ENCODE measurements at places on chromosomes 2 and 18.

- DNase-seq, result no peak
These were observed 91.1 kb downstream of the FMNL2 start for GRCh38 chr2:152425765-152426727.

DNA sequence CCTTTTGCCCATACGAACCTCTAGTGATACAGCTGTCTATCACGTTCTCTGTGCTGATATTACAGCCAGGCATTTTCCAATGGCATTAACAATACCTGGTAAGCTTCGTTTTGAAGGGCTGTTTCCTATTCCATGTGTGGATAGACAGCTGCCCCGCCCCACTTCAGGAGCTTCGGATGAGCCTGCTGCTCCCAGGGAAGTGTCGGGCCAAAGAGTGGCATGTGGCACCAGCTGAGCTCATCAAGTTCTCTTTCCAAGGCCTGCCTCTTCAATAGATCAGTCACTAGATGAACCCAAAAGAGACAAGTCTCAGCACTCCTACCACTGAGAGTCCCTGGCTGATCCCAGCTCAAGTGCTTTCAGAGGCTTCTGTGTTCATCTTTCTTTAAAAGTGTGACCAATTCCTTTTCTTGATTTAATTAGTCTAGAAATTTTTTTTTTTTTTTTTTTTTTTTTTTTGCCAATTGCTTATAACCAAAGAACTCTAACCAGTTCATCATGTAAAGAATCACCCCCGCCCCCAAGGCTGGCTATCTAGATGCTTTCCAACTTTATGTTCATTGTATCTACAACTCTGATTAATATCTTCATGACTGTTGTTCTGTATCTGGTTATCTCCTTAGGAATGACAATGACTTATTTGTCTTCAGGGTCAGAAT is 46.6 kb downstream of the HDAC4 start:
- no peak for DNase-seq

DNA sequence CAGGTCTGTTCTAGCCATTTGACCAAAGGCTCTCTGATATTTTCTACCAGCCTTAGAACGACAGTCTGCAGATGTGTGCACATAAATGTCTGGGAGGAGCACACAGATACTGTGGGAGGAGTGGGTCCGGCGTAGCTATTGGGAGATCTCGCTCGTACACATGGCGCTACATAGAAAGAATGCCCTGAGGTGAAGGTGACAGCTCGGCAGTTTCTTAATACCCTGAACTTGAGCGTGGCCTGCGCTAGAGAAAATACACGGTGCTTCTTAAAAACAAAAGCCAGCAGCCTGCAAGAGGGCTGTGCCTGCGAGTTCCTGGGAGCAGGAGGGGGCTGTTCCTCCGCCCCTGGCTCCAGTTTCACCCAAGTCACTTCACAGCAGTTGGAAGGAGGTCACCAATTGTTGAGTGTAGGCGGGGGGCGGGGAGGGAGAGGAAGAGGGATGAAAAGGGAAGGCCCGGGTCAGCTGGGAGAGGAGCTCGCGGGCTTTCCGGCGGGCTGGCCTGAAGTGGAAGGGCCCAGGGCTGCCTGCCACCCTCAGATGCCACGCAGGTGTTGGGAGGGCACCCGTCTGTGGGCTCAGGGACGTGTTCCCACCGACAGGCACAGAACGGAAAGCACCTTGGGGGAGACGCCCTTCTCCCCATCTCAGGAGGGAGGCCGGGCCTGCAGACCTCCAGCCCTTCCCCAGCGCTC is 124.7 kb upstream of the ZNF516 start:
- peak; percentile 40 for DNase-seq

GRCh38 chr2:36307441-36307840 is 48.1 kb upstream of the CRIM1 start:
- no peak for DNase-seq

DNA sequence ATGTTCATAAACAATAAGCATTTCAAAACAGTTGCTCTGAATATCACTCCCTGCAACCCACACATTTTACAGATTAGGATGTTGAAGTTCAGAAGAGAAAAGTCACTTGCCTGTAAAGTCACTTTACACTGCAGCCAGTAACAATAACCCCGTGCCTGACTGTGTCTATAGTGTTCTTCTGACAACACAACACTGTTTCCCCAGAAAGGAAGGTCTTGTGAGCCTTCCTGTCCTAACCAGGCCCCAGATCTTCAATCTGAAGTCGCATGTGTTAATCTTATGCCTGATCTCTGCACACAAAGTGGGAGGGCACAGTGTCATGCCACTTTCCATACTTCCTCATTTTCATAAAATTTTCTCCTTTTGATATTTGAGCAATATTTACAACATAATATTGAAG is 120.2 kb downstream of the FEZ2 start:
- DNase-seq, result no peak

DNA sequence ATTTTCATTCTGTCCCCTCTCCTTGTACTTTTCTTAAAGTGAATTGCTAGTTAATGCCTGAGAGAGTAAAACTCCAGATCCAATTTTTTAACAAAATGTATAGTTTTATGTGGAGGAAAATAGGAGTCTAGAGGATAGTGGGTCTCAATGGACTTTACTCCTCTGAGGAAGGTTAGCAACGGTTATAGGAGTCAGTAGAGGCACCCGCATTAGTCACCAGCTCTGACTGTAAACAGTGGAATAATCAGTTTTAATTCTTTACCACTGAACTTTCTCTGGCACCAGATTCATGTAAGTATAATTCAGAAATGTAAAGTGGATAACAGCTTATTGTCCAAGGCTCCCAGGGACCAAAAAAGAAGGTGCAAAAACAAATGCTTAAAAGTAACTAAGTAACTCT is 38.7 kb upstream of the HNMT start:
- no peak for DNase-seq

DNA sequence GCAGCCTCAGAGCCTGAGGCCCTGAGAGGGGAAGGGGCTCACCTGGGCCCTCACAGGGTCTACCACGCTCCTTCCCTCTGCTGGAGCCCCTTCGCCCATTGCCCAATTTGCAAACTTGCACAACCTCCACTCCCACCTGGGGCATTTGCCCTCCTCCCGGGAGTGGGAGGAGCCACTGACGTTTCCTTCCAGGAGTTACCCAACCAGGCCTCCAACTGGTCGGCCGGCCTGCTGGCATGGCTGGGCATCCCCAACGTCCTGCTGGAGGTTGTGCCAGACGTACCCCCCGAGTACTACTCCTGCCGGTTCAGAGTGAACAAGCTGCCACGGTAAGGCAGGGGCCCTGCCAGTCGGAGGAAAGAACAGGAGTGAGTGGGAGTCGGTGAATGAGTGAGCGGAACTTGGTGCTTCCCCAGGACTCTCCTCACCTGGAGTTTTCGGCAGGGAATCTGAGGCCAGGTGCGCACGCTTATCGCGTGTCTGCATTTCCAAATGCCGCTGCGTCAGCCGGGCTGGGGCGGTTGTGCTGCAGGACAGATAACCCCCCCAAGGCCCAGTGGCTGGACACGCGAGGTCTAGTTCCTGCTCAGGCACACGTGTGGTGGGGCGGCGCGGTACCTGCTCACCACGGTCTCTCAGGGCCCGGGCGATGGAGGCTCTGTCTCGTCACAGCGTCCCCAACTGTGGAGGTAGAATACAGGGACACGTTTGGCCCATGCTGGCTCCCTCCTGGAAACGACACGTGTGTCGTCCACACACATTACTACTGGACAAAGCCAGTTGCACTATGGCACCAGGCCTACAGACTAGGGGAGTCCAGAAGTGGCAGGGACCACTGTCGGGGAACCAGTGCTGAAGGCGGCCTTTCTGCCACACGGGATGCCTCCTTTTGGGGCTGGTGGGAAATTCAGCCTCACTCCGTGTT is 11.7 kb downstream of the ANO7 start:
- DNase-seq, result no peak

GRCh38 chr2:207468488-207468887 is 61.3 kb upstream of the CREB1 start:
- DNase-seq, result no peak

DNA sequence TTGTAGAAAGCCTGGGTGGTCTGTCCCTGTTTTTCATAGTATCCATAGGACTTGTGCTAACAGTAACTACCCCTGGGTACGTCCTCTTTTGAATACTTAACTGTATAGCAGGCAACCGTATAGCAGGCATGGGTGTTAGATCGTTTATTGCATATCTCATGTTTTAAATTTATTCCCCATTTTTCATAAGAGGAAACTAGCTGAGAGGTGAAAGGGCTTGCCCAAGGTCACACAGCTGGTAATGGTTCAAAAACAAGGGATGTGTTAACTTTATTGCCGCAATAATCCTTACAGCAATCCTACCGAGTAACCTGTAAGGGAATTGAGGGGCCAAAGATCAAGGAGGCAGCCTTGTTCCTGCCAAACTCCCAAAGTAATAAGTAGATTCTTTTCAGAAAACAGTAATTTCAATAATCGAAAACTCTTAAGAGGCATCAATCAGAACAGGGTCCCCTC is 990 bp upstream of the MGAT4A start:
- DNase-seq, result no peak

DNA sequence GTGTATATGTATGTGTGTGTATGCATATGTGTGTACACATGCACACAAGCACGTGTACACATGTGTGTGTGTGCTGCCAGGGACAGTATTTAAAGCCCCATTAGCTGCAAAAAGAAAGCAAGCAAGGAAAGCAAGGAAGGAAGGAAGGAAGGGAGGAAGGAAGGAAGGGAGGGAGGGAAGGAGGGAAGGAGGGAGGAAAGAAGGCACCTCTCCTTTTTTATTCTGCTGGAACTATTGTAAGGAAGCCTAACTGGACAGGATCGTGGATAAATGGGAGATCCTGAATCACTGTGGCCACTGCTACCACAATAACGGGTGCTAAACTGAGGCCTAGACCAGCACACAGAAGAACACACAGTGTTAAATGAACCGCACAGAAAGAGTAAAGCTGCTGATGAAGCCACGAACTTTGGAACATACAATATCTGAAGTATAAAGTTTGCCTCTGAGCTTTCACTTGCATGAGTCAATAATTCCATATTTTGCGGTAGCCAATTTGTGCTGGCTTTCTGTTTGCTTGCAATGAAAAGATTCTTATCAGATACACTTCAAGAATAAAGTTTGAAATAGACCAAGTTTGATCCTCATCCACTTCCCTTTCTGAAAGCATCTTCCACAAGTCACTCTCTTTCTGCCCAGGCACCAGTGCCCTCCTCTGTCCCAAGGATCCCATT is 15.5 kb downstream of the CACNB4 start:
- no peak for DNase-seq

DNA sequence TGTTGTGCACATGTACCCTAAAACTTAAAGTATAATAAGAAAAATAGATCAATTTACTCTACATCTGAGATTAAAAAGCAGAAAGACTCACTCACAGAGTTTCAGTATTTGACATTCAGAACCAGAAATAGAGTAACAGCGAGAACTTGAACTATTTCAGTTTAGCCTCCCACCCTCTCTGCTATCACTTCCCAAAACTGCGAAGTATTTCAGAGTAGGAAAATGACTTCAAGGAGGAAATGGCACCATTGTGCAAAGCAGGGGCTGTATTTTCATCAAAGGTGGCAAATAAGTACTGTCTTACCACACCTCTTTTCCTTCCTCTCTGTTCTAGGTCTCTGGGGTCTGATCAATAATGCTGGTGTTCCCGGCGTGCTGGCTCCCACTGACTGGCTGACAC is 13.6 kb downstream of the DHRS9 start:
- no peak for DNase-seq

DNA sequence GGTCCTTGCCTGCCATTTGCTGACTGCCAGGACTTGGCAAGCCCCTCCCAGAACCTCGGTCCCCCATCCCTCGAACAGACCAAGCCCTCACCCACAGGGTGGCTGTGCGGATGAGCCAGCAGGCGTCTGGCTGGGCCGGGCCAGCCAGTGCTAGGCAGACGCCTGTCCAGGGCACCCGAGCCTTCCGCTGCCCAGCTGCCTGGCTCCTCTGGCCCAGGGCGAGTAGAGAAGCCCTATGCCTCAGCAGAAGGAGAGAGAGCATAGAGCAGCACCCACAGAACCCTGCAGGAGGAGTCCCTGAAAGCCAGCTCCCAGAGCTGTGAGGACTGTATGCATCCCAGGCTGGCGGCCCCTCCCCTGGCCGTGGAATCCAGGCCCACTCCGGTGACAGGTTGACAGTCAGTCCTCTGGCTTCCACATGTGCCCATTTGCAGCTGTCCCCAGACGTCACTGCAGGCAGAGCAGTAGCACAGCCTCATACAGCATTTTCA is 62.1 kb upstream of the GLI2 start:
- DNase-seq, result no peak

GRCh38 chr18:76953156-76953555 is 130.8 kb downstream of the ZNF236 start:
- peak; percentile 70 for DNase-seq

GRCh38 chr2:239853706-239854327 is 171.3 kb downstream of the NDUFA10 start:
- DNase-seq, result no peak

- no peak for DNase-seq
These were observed 36.5 kb downstream of the SMARCAL1 start for GRCh38 chr2:216448829-216449228.

- peak; percentile 51 for DNase-seq
These were observed 25.1 kb upstream of the SGPP2 start for GRCh38 chr2:222399038-222399783.

DNA sequence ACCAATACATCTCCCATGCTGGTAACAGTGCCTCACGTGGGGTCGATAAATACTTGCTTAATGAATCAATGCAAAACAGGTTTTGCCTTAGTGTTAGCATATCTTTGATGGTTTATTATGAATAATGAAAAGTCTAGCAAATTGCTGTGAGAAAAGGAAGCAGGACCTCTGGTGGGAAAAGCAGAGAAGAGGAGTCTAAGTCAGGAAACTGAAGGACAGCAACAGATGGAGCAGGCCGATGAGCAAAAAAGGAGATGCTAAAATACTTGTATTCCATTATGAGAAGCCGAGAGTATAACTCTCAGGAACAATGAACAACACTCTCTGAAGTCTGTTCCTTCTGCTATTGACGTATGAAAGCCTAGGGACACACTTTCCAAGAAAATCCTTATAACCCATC is 555.2 kb upstream of the KLHL29 start:
- DNase-seq, result no peak

DNA sequence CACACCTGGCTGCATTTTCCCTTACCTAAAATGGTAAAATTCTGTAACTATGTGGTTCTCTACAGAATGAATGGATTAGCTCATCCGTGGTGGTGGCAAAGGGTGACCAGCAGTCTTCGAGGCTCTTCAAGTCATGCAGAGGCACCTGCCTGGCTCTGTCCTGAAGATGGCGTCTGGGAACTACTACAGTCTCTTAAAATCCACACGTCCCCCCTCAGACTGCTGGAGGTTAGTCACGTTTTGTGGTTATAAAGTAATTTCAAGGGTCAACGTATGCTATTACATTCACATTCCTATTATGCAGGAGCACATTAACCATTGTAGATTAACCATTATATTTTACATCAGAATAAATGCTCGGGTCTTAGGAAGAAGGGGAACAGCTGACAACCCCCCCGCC is 616.7 kb downstream of the GALR1 start:
- DNase-seq, result no peak

- DNase-seq, result no peak
These were observed 166.9 kb downstream of the PRPF40A start for GRCh38 chr2:152550386-152550785.

DNA sequence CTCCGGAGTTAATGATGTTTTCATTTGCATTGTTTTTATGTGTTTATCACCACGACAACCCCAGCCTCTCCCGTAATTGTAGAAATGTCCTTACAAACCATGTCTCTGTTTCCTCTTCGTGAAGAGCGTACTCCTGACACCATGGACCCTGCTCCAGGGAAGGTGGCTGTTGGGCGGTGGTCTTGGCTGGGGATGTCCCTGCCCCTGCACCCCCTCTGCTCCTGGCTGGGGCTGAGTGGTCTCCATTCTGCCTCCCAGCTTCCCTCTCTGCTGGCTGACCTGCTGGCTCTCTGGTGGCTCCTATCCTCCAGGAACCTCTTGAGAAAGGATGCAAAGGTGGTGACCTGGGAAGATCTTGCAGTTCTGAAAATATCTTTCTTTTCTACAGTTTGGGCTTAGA is 81.1 kb downstream of the ASB1 start:
- DNase-seq, result no peak

Measured in stomach (tissue), 19 donors.